ENCODE measurements at places on chromosomes 1 and 21. TPM values are rescaled to one million over a fixed set of nuclear protein-coding genes. Genes with fewer than 3 reads are reported as not detected.

RAB3B gene
- total RNA-seq = not detected

TDRD10 gene
- total RNA-seq = 8.9 TPM

GRCh38 chr1:44775930-44776729, 790 bp downstream of the RPS8 start:
- peak overlapping the region; percentile 96 for H3K4me3 ChIP-seq
- DNase-seq = peak; percentile 25
- no peaks in the 10 kb centered on the region for H3K27me3 ChIP-seq
- H3K4me1 ChIP-seq = peaks cover 12% of the 10 kb centered on the region
- H3K27ac ChIP-seq = peak overlapping the region; percentile 88

WDR64 gene
- total RNA-seq = not detected

RIT1 gene
- total RNA-seq = 25.8 TPM

PRRX1 gene
- 62.2 TPM for total RNA-seq

GRCh38 chr1:64398936-64399335, 71.0 kb upstream of the CACHD1 start:
- H3K4me1 ChIP-seq = no peaks in the 10 kb centered on the region
- H3K36me3 ChIP-seq = no peaks in the 10 kb centered on the region
- no peak for DNase-seq
- H3K27me3 ChIP-seq = no peaks in the 10 kb centered on the region
- H3K4me3 ChIP-seq = no peak overlapping the region

GRCh38 chr1:156552518-156552917, 19.8 kb downstream of the IQGAP3 start:
- H3K4me1 ChIP-seq = no peaks in the 10 kb centered on the region
- no peak for DNase-seq
- no peak overlapping the region for H3K4me3 ChIP-seq
- no peaks in the 10 kb centered on the region for H3K27me3 ChIP-seq
- H3K27ac ChIP-seq = no peak overlapping the region

GRCh38 chr1:217089361-217090014, 366.3 kb upstream of the ESRRG start:
- H3K27me3 ChIP-seq = no peaks in the 10 kb centered on the region
- peak; percentile 66 for DNase-seq
- no peaks in the 10 kb centered on the region for H3K36me3 ChIP-seq
- H3K27ac ChIP-seq = peak overlapping the region; percentile 74
- peak overlapping the region; percentile 70 for H3K4me3 ChIP-seq
- H3K4me1 ChIP-seq = peaks cover 6% of the 10 kb centered on the region

RAB7B gene
- total RNA-seq = 5.1 TPM

OR2T35 gene
- total RNA-seq = not detected

Data from thyroid gland (tissue), 4 donors.